ENCODE measurements at places on chromosomes 11 and 22.
A peak's percentile ranks its signal among the peaks of the same experiment; 100 is the strongest.

- H3K36me3 ChIP-seq: peaks cover 5% of the 10 kb centered on the region
- no peak overlapping the region for H3K27ac ChIP-seq
- DNase-seq: no peak
- no peaks in the 10 kb centered on the region for H3K27me3 ChIP-seq
Observed at GRCh38 chr11:134074346-134074745, 5.5 kb downstream of the JAM3 start.

DNA sequence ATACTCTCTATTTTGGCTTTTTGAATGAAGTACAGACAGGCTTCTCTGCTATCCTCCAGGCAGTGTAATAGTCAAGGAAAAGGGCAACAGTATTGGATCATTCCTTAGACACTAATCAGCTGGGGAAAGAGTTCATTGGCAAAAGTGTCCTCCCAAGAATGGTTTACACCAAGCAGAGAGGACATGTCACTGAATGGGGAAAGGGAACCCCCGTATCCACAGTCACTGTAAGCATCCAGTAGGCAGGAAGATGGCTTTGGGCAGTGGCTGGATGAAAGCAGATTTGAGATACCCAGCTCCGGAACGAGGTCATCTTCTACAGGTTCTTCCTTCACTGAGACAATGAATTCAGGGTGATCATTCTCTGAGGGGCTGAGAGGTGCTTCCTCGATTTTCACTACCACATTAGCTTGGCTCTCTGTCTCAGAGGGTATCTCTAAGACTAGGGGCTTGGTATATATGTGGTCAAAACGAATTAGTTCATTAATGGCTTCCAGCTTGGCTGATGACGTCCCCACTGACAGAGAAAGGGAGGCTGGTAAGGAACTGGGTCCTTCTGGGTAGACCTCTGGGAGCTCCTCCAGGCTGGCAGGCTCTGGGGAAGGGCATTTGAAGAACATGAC is 5.2 kb downstream of the XBP1 start:
- peaks cover 60% of the 10 kb centered on the region for H3K4me1 ChIP-seq
- peaks cover 78% of the 10 kb centered on the region for H3K36me3 ChIP-seq
- no peaks in the 10 kb centered on the region for H3K27me3 ChIP-seq
- no peak for DNase-seq
- peak overlapping the region; percentile 81 for H3K27ac ChIP-seq
- peak overlapping the region; percentile 88 for H3K4me3 ChIP-seq

GRCh38 chr11:64564947-64565889 is 25.8 kb upstream of the SLC22A12 start:
- H3K36me3 ChIP-seq: no peaks in the 10 kb centered on the region
- H3K4me3 ChIP-seq: no peak overlapping the region
- H3K4me1 ChIP-seq: peaks cover 3% of the 10 kb centered on the region
- no peak for DNase-seq

DNA sequence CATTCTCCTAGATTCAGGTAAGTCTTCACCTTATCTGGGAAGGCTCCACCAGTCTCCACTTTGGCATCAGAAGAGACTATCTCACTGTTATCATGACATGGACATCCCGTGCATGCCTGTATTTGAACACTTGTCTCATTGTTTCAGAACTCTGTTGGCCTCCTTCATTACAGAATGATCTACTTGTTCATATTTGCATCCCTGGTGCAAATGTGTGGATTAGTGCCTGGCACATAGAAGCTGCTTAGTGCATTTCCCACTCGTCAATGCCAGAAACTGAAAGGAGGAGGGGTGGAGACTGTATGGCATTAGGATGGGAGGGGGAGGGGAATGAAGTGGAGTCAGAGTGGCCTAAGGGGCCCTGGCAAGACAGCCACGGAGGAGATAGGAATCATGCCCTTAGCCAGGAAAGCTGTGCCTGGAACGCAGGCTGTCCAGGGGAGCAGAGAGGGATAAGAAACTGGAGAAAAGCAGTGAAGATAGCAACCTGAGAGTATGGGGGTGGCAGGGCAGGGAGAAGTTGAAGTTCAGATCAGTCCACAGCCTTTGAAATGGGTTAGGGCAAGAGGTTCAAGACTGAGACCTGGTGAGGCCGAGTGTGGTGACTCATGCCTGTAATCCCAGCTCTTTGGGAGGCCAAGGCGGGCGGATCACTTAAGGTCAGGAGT is 53.8 kb upstream of the CAPRIN1 start:
- H3K36me3 ChIP-seq: no peaks in the 10 kb centered on the region
- peaks cover 15% of the 10 kb centered on the region for H3K27me3 ChIP-seq
- H3K4me1 ChIP-seq: no peaks in the 10 kb centered on the region
- no peak for DNase-seq
- H3K4me3 ChIP-seq: no peak overlapping the region

GRCh38 chr11:130706572-130706971 is 209.7 kb downstream of the SNX19 start:
- H3K36me3 ChIP-seq: no peaks in the 10 kb centered on the region
- no peak overlapping the region for H3K27ac ChIP-seq
- no peaks in the 10 kb centered on the region for H3K4me1 ChIP-seq
- DNase-seq: no peak

All from effector memory CD8-positive, alpha-beta T cell (primary cell).